GM12878 (cell line): ENCODE measurements at places on chromosomes 3 and 15. TPM values are rescaled to one million over a fixed set of nuclear protein-coding genes. Genes with fewer than 3 reads are reported as not detected.

Gene CLRN1
- total RNA-seq = not detected in 2 replicates

Gene CPEB1
- 0.66 and 0.92 TPM in 2 replicates for total RNA-seq

Gene PRSS50
- total RNA-seq = not detected in 2 replicates

GRCh38 chr3:141058996-141059395, 7.8 kb downstream of the SPSB4 start:
- no peaks in the 10 kb centered on the region for H3K36me3 ChIP-seq
- no peak overlapping the region for H3K27ac ChIP-seq
- DNase-seq = no peak
- no peak overlapping the region for H3K4me3 ChIP-seq
- H3K4me1 ChIP-seq = no peaks in the 10 kb centered on the region

DNA sequence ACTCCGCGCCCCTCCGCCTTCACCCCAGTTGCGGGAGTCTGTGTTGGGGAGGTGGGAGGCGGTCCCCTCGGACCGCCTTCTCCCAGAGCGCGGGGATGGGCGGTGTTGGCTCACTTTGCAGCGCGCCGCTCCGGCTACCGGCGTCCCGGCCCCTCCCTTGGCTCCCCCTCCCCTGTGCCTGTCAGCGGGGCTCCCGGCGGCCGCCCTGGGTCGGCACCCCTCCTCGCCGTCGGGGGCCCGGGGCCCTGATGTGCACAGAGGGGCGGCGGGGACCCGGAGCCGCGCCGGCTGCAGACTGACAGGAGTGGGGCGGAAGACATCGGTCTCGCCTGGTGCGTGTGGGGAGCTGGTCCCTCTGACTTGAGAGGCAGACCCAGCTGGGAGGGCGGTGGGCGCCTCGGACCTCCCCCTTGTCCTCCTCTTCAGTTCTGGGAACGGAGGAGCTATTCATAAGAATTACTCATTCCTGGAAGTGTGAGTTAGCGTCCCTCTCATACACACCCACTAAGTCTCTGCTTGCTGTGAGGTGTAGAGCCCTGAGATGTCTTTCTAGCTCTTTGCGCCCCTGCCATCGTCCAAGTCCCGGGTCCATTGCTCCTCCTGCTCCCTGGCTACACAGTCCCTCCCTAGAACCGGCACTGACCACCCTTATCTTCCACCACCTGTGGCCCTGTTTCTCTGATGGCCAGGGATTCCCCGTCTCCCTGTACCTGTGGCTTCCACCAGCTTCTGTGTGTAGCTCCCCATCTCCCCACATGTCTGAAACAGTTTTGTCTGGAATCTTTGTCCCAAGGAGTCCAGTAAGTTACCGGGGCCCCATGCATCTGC, 42.3 kb upstream of the ROPN1 start:
- no peaks in the 10 kb centered on the region for H3K4me1 ChIP-seq
- DNase-seq = no peak
- H3K27ac ChIP-seq = no peak overlapping the region
- H3K36me3 ChIP-seq = no peaks in the 10 kb centered on the region
- peaks cover 21% of the 10 kb centered on the region for H3K27me3 ChIP-seq
